ENCODE measurements at places on chromosomes 6 and 20.
A peak's percentile ranks its signal among the peaks of the same experiment; 100 is the strongest.

DNA sequence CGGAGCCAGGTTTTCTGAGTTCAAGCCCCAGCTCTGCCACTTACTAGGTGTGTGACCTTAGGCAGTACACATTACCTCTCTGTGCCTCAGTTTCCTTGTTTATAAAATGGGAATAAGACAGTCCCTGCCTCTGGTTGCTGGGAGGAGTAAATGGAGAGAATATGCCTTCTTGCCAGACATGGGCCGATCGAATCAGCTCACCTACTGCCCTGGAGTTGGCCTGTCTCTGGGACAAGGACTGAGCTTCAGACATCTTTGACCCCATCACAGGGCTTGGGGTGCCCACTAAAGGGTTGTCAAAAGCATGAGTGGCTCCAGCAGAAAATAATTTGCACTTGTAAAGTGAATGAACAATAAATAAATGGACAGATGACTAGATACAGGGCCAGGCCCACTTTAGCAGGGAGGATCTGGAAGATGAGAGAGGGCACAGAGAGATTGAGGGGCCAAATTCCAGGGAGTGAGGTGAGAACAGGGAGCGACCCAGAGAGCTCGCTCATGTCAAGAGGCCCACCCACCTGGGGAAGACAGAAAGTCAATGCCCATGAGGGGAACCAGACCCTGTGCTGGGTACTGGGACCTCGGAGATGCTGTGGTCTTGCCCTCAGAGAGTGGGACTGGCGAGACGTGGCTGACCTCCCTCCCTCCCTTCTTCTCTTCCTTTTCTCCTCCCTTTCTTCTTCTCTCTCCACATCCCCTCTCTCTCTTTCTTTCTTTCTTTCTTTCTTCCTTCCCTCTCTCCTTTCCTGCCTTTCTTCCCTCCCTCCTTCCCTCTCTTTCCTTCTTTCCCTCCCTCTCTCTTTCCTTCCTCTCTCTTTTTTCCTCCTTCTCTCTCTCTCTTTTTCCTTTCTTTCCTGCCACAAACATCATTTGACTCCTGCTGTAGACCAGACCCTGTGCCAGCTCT is 3.9 kb upstream of the BPIFA2 start:
- DNase-seq: no peak

DNA sequence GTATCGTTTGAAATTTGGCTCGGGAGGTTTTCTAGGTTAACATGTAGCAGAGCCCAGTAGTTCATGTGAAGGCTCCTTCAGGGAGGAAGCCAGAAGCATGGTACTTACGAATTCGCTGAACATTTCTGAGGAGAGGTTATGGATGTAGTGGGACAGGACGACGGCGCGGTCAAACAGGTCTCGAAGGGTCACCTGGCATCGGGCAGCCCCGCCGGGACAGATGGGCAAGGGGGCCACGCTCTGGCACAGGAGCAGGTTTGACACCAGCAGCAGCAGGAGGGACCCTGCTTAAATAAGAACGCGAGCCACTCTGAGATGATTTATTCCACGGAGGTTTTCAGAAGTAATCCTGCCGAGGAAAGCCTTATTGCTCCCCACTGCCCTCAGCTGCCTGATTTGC is 2.5 kb downstream of the PRL start:
- no peak for DNase-seq

DNA sequence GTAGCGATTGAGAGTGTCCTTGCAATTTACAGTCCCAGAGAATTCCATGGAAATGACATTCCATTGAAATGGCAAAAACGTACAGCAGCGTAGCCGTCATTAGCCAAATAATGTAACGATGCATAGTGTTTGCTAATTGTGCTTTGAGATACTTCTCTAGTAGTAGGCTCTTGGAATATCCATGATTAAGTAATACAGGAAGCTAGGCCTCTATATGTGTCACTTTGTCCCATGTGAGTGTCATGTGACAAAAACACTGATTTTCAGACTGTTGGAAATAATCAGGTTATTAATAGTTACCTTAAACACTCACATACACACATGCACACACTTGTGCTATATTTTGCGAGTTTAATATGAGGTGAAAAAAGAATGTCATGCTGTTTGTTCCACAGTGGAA is 35.2 kb downstream of the SLX4IP start:
- no peak for DNase-seq

- DNase-seq: no peak
These were observed 45.9 kb downstream of the CD164 start for GRCh38 chr6:109336221-109336961.

GRCh38 chr6:134352786-134353480 is 35.0 kb upstream of the SGK1 start:
- DNase-seq: no peak

GRCh38 chr6:119856136-119856535 is 506.6 kb upstream of the MAN1A1 start:
- no peak for DNase-seq

DNA sequence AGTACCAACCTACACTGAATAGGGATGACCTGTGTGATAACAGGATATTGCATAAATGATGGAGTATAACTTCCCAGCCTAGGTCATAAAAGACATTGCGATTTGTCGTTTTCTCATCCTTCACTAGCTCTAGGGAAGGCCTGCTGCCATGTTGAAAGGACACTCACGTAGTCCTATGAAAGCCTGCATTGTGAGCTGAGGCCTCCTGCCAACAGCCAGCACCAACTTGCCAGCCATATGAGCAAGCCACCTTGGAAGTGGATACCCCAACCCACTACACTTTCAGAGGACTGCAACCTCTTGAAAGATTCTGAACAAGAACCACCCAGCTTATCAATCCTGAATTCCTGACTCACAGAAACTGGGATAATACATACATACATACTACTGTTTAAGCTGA is 3.5 kb upstream of the PANK2 start:
- DNase-seq: no peak

- peak; percentile 81 for DNase-seq
These were observed 1.2 kb downstream of the TGIF2 start for GRCh38 chr20:36574366-36575135.

- no peak for DNase-seq
These were observed 66.7 kb upstream of the TOP1 start for GRCh38 chr20:40961686-40962640.

DNA sequence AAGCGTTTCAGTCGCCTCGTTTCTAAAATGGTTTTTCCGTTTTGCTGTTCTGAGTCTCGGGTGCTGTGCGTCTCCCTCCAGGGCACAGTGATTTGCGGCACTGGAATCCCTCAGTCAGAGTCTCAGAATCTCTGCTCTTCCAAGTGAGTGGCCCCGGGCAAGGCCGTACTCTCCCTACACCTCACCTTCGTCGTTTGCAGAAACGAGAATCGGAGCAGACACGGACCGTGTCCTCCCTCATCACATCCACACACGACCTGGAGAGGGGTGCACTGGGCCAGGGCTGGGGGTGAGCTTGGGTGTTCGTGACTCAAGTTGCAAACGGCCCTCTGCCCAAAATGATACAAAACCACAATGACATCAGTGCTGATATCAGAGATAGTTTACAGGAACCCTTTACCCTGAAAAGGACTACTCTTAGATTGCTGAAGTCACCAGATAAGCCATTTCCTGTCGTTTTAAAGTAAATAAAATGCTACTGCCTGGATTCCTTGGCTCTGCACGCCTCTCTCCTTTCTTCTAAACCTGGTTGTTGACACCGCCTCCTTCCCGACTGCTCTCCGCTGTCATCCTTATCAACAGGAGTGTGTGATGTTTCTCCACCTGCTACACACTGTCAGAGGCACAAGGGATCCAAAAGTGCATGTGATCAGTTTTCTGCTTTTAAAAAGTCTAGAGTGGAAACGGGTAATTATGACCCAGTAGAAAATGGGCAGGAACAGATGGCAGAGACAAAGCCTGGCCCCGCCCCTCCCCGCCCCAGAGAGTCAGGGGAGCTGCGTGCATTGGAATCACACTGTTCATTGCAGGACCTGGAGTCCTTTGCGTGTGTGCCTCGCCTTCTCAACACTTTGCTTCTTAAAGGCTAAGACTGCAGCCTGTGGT is 38.4 kb downstream of the KIF25 start:
- DNase-seq: no peak

- peak; percentile 46 for DNase-seq
These were observed 800 bp downstream of the RWDD2A start for GRCh38 chr6:83193747-83194566.

- DNase-seq: no peak
These were observed 103.4 kb upstream of the SLC22A23 start for GRCh38 chr6:3560211-3560610.

GRCh38 chr6:90895299-90896074 is 308.6 kb upstream of the MAP3K7 start:
- no peak for DNase-seq

GRCh38 chr6:105785066-105785811 is 300.9 kb upstream of the PRDM1 start:
- no peak for DNase-seq

DNA sequence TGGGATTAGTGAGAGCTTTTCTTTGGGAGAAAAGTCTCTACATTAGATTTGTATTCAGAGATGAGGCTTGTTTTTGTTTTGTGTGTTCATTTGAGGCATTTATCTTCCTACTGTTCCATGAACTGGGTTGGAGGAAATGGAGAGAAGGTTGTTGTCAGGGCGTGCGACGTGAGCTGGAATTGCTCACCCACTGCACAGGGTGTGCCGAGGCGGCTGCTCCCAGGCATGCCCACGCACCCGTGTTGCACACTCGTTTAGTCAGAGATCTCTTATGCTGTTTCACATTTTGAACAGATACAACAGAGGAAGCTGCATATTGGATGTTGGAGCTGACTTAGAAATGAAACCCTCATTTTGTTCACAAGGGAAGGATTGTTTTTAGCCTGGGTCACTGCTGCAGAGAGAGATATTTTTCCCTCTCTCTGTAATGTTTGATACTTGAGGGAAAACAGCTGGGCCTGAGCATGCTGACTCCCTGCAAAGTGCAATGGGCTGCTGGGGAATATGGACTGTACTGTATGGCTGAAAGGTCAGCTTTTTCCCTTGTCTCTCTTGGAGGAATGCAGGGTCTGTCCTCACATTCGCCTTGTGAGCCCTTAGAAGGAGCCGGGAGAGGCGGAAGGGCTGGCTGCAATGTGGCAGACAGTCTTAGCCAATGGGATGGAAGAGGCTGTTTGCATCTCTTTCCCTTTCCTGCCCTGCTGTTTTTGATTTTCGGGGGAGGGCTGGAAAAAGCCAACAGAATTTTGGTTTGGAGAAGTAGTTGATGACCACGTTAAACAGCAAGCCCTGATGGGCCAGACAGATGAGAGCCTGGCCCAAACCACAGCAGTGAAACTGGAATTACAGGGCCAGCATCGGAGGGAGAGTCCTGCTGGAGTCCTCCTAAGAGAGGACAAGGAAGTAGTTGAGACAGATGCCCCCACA is 170.8 kb downstream of the SASH1 start:
- DNase-seq: no peak

DNA sequence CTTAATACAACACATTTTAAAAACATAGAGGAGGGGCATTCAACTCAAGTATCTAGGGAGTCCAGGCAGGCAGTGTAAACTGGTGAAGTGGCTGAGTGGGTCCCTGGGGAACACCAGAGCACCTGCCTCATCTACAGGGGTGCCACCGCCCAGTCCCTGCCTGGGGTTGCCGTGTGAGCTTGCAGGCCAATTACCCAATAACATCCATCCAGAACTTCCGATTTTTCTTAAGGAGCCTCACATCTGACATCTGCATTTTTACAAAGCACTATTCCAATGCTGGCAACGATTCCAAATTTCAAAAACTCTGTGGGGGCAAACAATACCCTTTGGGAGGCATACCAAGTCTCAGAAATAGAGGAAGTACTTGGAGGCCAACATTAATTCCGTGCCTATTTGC is 288.4 kb upstream of the TSHZ2 start:
- no peak for DNase-seq

GRCh38 chr20:58833921-58834320 is 16.8 kb downstream of the GNAS-AS1 start:
- no peak for DNase-seq

DNA sequence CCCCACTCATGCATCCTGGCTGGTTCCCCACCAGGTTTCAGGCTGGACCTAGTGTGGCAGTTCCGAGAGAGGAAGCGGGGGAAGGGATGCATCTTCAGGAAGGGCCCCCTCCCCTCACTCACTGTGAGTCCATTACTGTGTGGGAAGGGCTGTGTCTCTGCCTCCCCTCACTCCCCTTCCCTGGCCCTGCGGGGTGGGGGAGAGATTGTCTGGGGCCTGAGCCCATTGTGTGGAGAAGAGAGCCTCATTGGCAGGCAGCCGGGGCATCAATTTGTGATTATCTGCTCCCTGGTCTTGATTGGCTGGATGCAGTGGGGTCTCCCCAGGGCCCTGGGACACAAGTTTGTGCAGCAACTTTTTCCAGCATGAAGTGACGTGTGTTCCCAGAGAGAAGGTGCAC is 4.1 kb upstream of the MYT1 start:
- no peak for DNase-seq

- DNase-seq: no peak
These were observed 6.3 kb downstream of the SDCBP2 start for GRCh38 chr20:1322511-1323245.

- DNase-seq: no peak
These were observed 183.7 kb upstream of the CEP162 start for GRCh38 chr6:84411060-84411629.

DNA sequence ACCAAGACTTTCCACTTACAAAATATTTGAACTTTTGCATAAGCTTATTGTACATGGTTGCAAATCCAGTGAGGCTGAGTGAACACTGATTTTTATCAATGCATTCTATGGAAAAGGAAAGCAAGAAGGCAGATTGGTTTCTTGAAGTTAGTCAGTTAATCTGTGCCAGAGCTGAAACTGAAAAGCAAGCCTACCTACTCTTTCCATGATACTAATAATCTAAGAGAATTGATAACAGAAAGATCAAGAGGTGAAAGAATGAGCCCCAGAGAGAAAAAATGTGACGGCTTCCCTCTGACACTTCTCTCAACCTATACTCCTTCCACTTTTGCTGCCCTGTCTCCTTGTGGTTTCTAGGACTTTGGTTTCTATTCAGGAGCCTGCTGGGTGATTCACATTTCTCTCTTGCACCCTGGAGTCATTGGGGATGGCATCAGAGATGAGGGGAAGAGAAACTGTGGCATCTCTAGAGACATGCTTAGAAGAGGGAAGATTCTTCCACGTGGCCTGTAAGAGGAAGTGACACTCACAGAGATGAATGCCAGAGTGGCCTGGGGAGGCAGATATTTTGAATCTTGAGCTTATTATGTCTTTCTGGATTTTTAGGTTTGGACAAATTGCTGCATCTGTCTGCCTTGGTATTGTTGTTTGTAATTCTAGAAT is 158.6 kb upstream of the RIMS1 start:
- no peak for DNase-seq

GRCh38 chr6:75818098-75818855 is 69.2 kb downstream of the MYO6 start:
- DNase-seq: no peak

GRCh38 chr20:51560550-51561307 is 18.2 kb upstream of the NFATC2 start:
- no peak for DNase-seq

DNA sequence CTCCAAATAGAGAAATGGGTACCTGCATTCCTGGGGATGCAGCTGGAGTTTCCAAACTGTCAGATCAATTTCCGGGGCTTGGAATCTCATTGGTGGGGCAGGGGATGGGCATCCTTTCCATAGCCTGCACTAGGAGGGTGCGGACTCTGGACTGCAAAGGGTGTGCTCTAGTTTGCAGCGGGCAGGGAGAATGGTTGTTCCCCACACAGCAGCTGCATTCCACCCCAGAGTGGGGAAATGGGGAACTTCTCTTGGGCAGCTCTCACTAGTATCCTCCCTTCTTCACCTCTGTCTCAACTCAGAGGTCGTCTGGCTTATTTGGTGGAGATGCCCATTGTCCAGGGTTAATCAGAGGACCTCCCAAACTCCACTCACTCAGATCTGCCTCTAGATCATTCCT is 34.5 kb upstream of the CDKN1A start:
- DNase-seq: no peak
